Putamen (tissue), 1 donor: ENCODE measurements at places on chromosomes 3 and 15.

GRCh38 chr15:88835646-88836045 lies 32.4 kb downstream of the ACAN start:
- DNase-seq = no peak

GRCh38 chr15:100765467-100766241 lies 114.0 kb upstream of the ALDH1A3 start:
- no peak for DNase-seq

- peak; percentile 21 for DNase-seq
These were observed 34.8 kb upstream of the CTSH start for GRCh38 chr15:78979456-78980320.

DNA sequence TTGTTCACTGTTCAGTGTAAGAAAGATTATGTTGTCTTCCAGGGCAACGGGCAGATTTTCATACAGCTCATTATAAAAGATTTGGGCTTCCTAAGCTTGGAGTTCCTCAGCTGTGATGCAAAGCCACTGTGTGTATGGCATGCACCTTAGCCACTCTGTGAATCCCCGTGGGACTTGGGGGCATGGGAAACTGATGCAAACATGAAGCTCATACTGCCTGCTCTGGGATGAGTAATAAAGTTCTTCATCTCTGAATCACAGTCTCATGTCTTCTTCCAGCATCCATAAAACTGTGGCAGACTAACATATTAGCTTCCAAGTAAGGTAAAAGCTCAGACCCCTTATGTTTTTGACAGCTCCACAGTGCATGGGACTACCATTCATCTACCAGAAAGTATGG lies 154.3 kb upstream of the RORA start:
- DNase-seq = no peak

GRCh38 chr15:24899367-24899766 lies 55.4 kb upstream of the SNRPN start:
- DNase-seq = no peak

- no peak for DNase-seq
These were observed 43.1 kb downstream of the STARD5 start for GRCh38 chr15:81280696-81281455.

DNA sequence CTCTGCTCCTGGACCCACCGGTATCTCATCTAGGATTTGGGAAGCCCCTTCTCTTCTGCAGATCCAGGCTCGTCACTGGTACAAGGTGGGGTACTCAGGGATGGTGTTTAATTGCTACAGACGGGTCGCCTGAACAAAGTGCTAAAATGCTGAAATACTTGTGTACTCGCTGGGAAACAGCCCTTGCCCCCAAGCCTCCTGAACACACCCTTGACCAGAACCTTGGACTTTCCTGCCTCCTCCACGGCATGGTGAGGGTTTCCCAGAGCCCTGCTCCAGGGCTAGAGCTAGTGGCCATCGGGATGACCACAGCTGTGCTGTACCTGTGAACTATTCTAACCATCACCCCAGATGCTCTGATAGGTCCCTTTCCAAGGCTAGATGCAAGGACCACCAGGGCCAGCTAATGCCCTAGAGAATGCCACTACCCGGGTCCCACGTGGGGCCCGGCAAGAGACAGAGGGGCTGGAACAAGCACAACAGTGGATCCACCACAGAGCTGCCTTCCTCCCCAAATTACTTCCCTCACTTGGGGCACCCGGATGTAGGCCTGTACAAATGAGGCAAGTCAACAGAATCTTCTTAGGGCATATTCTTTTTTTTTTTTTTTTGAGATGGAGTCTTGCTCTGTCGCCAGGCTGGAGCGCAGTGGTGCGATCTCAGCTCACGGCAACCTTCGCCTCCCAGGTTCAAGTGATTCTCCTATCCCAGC lies 267.3 kb downstream of the FOXP1 start:
- no peak for DNase-seq

DNA sequence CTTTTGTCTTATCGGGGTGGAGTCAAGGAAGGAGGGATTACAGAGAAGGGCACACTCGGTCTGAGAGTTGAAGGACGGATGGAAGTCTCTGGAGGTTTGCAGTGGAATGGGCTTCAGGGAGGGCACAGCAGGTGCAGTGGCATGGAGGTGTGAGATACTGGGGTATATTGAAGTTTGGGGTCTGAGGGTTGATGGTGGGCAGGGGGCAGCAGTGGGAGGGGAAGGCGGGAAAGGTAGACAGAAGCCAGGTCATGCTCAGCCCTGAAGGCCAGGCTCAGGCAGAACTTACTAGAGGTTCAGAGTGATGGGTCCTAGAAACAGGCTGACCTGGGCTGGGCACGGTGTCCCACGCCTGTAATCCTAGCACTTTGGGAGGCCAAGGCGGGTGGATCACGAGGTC lies 52.7 kb downstream of the HRH1 start:
- DNase-seq = no peak

DNA sequence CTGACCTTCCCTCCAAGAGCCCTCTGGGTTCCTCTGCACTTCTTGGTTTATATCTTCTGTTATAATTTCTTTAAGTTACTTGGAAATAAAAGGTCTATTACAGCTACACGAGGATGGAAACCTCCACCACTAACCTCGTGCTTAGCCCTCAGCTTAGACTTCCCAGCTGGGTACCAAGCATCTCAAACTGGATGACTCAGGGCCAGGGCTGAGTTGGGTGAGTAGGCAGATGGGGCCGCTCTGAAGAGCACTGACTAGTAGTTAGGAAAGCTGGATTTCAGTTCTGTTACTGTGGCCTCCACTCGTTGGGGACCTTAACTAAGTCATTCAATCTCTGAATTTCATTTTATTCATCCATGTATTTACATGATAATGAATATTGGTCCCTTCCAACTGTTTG lies 1036.6 kb downstream of the IGSF11 start:
- DNase-seq = no peak
